ENCODE measurements at places on chromosomes 13 and 19. TPM values are rescaled to one million over a fixed set of nuclear protein-coding genes. Genes with fewer than 3 reads are reported as not detected.
A peak's percentile ranks its signal among the peaks of the same experiment; 100 is the strongest.

Gene PDS5B
- total RNA-seq = 20.3 TPM

Gene ATCAY
- not detected for total RNA-seq

Gene C2CD4C
- 0.29 TPM for total RNA-seq

- H3K27me3 ChIP-seq = no peaks in the 10 kb centered on the region
- peak; percentile 29 for DNase-seq
- no peak overlapping the region for H3K27ac ChIP-seq
- peaks cover 8% of the 10 kb centered on the region for H3K4me1 ChIP-seq
Measured at GRCh38 chr13:85266331-85266730, 532.9 kb downstream of the SLITRK6 start.

GRCh38 chr13:24161010-24161775 lies 673 bp downstream of the SPATA13 start:
- DNase-seq = peak; percentile 49
- no peaks in the 10 kb centered on the region for H3K27me3 ChIP-seq
- H3K27ac ChIP-seq = peak overlapping the region; percentile 65
- H3K4me1 ChIP-seq = peaks cover 21% of the 10 kb centered on the region
- H3K36me3 ChIP-seq = peaks cover 14% of the 10 kb centered on the region
- H3K4me3 ChIP-seq = peak overlapping the region; percentile 95

GRCh38 chr19:11164879-11165406 lies 9.4 kb upstream of the SPC24 start:
- H3K27ac ChIP-seq = no peak overlapping the region
- H3K27me3 ChIP-seq = no peaks in the 10 kb centered on the region
- peaks cover 18% of the 10 kb centered on the region for H3K4me1 ChIP-seq
- H3K36me3 ChIP-seq = peaks cover 17% of the 10 kb centered on the region
- DNase-seq = no peak

DNA sequence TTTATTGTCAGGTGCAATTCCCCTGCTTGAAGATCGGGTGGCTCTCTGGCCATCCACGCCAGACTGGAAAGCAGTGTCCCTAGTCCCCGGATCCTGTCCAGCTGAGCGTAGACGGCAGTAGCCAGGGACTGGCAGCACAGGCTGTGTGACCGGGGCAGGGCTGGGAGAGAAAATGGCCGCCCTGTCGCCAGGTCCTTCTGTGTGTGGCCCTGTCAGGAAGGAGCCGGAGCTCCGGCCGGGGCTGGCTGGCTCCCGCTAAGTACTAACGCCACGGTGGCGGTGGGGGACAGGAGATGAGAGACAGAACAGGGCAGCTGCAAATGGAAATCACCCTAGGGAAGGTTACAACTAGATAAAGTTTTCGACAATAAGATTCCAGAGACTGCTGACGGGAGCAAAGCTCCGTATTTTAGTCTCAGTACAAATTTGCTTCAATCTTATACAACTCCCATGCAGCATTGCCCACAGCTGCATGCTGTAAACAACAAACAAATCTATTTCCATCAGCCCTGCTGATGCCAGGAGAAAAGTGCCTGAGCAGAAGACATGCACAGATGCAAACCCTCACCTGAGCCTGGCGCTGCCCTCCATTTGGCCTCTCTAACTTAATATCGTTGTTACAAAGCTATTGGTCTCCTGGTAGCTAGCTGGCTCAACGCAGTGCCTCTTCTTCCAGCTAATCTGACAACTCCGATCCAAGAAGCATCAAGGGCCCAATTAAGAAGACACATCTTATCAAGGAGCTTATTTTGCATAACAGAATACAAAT lies 253.0 kb downstream of the TSHZ3 start:
- H3K27me3 ChIP-seq = no peaks in the 10 kb centered on the region
- no peak for DNase-seq
- H3K4me3 ChIP-seq = no peak overlapping the region
- no peaks in the 10 kb centered on the region for H3K36me3 ChIP-seq
- H3K4me1 ChIP-seq = no peaks in the 10 kb centered on the region
- H3K27ac ChIP-seq = no peak overlapping the region
